Activated gamma-delta T cell treated with anti-CD3 and anti-CD28 coated beads, Interleukin-2, amount 50 U/mL, for 16 hours (primary cell): ENCODE measurements at places on chromosomes 13 and 19.

- no peak for DNase-seq
Measured at GRCh38 chr13:51822106-51822815, 18.3 kb upstream of the DHRS12 start.

GRCh38 chr13:71758828-71759227 lies 108.2 kb downstream of the DACH1 start:
- no peak for DNase-seq

DNA sequence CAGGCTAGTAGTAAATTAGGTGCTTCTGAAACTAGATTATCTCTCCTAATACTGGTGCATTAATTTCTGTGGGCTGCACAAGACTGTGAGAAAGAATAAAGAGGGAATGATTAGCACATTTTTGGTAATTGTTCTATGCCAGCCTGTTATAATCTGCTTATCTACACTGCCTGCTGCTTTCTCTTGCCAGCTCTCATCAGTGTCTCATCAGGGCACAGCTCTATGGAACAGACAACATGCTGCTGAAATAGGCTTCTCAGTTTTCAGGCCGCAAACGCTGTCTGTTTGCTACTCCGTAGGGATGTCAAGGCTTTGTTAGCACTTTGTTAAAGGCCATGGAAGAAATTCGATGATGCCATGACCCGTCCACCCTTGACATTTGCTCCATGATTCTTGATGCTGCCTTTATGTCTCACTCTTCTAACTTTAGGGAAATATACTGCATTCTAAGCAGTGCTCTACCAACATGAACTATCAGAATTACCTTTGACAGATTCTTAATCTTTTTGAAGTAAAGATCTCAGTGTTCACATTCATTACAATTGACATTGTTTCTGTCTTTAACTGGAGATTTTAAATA lies 84.0 kb upstream of the PRR20A start:
- DNase-seq = no peak

DNA sequence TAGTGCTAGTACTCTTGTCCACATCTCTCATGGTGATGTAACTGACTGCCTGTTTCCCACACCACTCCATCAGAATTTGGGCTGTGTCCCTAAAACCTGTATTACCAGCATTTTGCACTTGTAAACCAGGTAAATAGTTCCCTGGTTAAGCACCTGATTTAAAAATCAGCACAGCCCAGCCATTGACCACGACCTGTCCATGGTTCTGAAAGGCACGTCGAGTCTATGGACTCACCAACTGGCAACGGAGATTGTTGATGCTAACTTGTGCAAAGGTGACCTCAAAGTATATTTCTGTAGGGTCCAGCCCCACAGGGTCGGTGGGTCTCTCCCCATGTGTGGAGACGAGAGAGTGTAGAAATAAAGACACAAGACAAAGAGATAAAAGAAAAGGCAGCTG lies 46.7 kb upstream of the ZNF835 start:
- no peak for DNase-seq

DNA sequence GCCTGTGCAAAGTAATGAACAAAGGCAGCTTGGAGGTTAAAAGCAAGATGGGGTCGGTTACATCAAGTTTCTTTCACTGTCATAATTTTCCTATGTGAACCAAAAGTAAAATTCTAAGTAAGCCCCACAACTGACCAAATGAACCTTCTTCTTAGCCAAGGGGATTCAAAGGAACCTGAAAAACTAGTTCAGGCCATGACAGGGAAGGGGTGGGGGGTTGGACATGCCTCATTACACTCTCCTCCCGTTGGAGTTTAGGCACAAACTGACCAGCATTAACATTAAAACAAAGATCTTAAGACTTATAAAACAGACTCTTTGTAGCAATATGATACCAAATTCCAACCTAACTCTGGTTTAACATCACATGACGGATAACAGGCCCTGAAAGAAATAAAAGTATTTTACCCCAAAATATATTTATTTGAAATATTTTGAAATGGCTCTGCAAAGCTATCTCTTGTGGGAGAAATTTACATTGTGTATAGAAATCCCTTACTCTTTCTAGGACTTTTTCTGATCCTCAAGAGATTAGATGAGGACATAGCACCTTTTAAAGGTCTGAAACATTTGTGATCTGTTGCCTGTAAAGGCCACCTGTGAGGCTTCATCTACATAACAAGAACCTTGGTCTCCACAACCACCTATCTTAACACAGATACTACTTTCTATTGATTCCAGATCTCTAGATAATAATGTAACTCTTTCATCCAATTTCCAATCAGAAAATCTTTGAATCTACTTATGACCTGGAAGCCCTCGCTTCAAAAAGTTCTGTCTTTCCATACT lies 1829.0 kb upstream of the MIR17HG start:
- no peak for DNase-seq

- DNase-seq = peak; percentile 40
Measured at GRCh38 chr19:12757544-12758274, 6.1 kb downstream of the BEST2 start.

DNA sequence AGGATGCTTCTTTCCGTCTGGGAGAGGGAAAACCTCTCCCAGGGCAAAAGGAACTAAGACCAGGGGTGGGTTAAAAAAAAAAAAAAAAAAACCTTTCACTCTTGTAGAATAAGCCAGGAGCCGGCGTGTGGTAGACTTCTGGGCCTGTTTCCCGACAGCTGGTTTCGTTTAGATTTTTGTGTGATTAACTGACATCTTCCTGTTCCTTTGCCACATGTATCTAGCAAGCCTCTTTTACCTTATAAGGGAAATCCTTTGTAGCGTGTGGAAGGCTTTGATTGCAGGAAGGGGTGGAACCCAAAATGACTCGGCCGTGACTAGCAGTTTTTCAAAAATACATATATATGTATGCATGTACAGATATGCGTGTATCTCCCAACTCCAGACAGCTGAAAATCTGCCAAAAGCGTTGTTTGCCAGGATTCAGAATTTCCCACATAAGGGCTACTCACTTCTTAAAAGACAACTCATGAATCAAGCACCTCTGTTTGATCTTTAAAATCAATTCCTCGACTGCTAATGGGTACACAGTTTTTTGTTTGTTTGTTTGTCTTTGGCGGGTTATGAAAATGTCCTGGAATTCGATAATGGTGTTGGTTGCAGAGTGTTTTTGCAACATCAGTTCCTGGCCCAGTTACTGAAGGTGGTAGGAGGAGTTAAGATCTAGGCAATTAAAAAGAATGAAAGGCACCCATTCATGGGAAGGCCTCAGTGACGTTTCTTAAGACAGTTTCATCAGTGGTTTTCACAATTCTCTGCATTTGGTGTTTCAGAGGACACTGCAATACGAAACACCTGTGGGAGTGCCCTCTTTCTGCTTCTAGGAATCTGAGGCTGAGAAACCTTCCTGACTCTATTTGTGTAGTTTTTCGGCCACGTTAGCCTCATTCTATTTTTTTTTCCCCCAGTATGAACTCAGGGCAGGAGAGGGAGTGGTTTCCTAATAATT lies 2.7 kb downstream of the TPM4 start:
- peak; percentile 35 for DNase-seq

DNA sequence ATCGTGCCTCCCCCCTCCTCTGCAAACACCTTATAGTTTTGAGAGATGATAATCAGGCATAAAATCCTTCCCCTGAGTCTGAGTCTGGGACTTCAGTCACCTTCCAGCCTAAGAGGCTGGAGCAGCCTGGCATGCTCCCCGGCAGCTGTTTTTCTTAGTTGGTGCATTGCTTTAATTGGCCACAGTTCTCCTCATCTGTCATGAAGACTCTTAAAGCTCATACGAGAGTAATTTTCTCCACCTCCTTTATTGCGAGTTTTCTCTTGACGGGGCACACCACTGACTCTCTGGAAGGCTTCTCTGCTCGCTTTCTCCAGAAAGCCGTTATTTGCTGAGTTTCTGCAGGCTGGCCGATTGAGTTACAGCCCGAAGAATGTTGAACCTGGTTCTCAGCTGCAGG lies 310.5 kb downstream of the ATP8A2 start:
- DNase-seq = no peak

GRCh38 chr19:45643927-45644771 lies 5.0 kb upstream of the EML2 start:
- DNase-seq = no peak

DNA sequence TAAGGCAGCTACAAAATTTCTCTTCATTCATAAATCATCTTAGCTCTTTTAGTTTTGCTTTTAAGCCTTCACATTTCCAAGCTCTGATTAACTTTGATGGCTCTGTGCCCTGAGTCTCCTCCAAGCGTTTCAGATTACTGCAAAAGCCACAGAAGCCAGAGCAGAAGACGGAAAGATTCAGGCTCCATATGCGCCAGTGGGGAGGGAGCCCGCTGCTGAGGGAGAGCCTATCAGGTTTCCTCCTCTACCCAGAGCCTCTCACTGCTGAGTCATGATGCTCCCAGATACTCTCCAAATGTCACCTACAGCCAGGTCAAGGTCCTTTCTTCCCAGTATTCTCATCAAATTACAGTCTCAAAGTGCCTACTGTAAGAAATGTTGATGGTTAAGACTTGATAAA lies 193.6 kb downstream of the RAP2A start:
- DNase-seq = no peak

GRCh38 chr13:108669381-108669780 lies 40.0 kb downstream of the MYO16 start:
- no peak for DNase-seq

GRCh38 chr19:16463991-16464575 lies 7.7 kb downstream of the EPS15L1 start:
- no peak for DNase-seq

DNA sequence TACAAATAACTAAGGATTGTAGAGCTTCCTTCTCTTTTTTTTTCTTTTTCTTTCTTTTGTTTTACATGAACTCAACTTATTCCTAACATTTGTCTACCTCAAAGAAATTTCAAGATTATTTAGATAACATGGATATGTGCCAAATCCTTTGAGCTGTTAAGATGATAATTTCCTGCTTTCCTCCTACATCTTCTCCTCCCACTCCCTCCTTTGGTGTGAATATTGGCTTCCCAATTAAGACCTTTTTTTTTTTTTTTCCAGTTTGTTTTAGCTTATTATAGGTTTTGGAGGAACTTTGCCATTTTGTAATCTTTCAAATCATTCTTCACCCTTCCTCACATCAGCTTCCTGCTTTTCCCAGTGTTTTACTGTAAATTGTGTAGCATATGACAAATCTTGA lies 10.6 kb downstream of the NHLRC3 start:
- no peak for DNase-seq

DNA sequence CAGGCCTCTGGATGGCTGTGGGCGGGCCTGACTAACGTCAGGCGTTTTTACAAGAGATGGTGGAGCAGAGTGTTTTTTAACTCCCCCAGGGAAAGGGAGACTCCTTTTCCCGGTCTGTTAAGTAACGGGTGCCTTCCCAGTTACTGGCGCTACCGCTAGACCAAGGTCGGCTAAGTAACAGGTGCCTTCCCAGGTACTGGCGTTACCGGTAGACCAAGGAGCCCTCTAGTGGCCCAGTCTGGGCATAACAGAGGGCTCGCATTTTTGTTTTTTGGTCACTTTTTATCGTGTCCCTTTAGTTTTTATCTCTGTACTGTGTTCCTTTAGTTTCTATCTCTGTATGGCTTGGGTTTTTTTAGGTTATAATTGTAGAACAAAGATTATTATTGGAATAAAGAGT lies 10.0 kb downstream of the ZNF383 start:
- no peak for DNase-seq

DNA sequence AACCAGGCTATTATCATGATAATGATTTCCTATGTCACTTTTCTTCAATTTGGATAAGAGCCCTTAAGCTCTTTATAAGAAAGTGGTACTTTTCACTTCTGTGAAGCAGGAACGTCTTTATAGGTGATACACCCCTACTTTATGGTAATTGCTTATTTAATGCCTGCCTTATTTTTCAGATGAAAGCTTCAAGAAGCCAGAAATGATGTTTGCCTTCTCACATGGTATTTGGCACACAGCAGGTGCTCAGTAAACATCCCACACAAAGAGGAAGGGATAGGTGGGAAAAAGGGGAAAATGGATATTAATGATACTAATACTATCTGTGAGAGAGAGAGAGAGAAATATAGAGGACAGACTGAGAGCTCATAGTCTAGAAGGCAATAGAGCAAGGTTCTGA lies 29.0 kb upstream of the WASF3 start:
- no peak for DNase-seq

DNA sequence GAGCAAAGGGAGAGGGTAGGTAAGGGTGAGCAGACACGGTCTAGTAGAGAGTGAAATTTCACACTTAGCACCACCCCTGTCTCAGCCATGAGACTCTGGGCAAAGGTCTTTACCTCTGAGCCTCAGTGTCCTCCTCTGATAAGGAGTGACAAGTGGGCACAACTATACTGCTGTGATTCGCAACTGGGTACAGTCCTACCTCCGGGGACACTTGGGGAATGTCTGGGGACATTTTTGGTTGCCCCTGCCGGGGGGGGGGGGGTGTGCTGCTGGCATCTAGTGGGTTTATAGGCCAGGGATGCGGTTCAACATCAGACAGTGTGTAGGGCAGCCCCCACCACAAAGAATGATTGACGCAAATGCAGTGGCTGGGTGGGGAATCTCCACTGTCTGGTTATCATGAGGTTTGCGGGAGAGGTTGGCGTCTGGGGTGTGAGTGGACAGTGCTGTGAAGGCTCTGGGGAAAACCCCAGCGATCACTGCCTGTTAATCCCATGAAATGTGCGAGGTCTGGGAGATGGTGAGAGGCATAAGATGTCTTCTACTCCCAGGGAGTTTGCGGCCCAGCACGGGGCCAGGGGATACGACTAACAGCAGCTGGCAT lies 4.3 kb downstream of the NACC1 start:
- DNase-seq = no peak

DNA sequence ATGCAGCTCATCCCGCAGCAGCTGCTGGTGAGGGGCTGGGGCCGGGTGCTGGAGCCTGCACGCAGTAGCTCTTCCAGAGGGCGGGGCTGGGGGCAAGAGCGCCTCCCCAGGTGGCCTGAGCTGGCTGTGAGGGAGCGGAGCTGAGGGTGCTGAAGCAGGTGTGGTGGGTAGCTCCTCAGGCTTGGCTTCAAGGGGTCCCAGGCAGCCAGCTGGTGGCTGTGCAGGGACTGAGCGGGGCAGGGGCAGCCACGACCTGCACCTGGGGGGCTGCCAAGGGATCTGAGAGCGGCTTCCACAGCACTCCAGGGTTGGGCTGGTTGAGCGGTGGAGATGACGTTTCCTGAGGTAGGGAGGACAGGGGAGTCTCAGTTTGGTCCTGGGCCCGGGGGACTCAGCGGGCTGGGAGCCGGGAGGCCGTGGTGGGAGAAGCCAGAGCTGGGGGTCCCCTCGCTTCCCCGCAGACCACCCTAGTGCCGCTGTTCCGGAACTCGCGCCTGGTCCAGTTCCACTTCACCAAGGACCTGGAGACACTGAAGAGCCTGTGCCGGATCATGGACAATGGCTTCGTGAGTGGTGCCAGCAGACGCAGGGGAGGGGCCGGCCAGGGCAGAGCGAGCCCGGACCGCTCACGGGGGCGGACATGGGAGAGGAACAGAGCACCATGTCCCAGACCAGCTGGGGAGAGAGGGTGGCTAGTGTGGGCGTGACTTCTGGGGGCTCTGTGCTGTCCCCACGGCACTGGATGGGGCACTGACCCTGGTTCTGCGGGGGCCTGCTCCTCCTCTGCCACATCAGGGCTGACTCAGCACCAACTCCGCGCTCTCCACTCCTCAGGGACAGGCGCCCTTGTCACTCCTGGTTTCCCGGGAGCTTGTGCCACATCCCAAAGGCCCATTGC lies 7.4 kb downstream of the PTOV1 start:
- no peak for DNase-seq

- no peak for DNase-seq
Measured at GRCh38 chr13:96130818-96131340, 41.0 kb downstream of the HS6ST3 start.

GRCh38 chr13:109654341-109655205 lies 131.8 kb downstream of the IRS2 start:
- no peak for DNase-seq
